KBM-7 (cell line): ENCODE measurements at places on chromosomes 12 and 14.

GRCh38 chr12:95738024-95738611, 52.4 kb downstream of the NTN4 start:
- DNase-seq: no peak

DNA sequence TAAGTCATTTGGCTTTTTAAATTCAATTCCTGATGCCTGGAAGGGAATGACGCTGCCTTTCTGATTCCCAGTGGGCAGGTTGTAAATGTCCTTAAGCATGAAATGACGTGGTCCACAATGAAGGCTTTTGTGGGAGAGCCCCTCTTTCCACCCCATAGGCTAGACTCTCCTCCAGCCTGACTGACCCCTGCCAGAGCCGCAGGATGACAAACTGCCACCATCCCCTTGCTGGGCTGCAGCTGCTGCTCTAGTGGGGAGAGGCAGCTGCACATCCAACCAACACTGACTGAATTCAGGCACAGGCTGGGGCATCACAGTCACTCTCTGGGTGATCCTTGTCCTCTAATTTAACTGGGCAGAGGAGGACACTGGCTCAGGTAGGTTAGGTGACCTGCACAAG, 6.3 kb downstream of the TSPAN11 start:
- no peak for DNase-seq

DNA sequence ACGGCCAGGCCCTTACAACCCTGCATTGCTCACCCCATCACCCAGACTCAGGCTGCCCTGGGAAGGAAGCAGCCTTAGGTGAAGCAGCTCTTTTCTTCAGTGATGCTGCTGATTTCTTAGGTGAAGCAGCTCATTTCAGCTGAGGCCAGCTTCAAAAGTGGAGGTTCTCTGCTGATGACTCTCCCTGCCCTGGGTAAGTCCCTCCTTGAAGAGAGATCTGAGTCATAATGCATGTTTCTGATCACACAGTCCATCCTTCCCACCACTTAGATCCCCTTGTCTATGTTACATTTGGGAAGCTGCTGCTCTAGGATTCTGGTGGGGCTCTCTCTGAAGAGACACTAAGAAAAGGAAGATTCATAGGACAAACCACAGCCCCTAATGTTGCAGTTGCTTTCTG, 17.2 kb upstream of the ZNF140 start:
- DNase-seq: no peak

DNA sequence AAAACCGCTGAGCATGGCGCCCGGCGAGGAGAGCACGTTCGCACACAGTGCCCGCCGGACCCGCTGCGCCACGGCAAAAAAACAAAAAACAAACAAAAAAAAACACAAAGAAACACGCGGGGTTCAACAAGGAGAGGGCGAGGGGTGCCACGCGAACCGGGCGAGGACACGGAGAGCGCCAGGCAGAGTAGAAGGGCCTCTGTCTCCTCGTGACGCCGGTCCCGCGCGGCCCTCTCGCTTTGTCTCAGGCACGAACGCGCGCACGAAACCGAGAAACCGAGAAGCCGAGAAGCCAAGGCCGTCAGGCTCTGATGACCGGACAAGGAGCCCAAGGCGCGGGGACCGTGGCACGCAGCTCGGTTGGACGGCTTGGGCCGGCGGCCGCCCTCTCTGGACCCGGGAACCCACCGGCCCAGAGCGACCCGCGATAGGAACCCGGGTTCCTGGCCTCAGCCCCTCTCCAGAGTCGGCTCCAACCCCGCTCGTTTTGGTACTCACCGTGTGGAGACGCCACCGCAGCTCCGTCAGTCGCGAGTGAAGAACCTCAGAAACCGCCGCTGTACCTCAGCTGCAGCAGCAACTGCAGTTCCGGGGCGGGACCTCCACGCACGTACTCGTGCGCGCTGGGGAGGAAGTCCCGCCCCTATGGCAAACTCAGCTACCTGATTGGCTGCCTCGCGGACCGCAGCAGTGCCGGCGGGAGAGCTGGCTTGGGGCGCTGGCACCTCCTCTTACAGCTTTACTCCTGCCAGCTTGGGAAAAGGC, at the start of the genes DDX24 and IFI27L1:
Gene DDX24, minus strand, starts transcription at position 582 of the 765 bp plus-strand sequence. CDS start 1,460 bp downstream, outside the sequence.
Gene IFI27L1, plus strand, starts transcription at position 690 of the 765 bp plus-strand sequence. CDS start 15,628 bp downstream, outside the sequence.
- DNase-seq: peak; percentile 93

DNA sequence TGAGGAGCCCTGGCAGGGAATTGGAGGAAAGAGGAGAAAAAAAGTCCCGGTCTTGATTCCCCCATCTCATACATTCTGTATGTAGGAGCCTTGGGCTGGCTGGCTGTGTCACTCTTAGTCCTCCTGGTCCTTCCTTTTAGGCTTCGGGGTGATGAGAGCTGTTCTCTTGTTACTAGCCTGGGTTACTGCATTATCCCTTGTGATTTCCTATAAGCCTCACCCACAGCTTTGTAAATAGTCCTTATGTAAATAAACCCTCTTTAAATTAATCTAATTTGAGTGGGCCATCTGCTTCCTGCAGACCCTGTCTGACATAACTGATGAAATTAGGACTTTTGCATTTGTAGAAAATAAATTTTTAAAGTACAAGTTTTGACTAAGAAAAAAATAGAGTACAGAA, 19.2 kb downstream of the DNM1L start:
- no peak for DNase-seq

GRCh38 chr12:206746-207440, 7.1 kb downstream of the SLC6A12 start:
- no peak for DNase-seq

GRCh38 chr14:63186453-63186852, 17.8 kb upstream of the RHOJ start:
- DNase-seq: no peak

DNA sequence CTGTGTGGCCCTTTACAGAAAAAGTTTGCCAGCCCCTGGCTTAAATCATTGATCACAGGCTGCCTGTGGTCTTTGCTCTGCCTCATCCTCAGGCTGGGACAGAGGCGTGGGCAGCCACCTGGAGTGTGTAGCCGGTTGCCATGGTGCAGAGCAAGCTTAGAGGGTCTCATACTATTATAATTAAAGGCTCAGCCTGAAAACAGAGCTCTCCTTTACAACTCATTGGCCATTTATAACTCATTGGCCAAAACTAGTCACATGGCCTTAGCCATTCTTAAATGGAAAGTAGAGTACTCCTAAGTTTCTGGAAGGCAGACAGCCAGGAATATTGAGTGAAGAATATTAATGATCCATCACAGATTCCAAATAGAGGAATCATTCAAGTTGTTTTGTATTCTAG, 3.0 kb downstream of the HSP90B1 start:
- no peak for DNase-seq

- DNase-seq: no peak
These were observed 1.1 kb downstream of the NELL2 start for GRCh38 chr12:44874981-44875416.

GRCh38 chr14:105315941-105316576, 1.5 kb downstream of the PACS2 start:
- peak; percentile 39 for DNase-seq

DNA sequence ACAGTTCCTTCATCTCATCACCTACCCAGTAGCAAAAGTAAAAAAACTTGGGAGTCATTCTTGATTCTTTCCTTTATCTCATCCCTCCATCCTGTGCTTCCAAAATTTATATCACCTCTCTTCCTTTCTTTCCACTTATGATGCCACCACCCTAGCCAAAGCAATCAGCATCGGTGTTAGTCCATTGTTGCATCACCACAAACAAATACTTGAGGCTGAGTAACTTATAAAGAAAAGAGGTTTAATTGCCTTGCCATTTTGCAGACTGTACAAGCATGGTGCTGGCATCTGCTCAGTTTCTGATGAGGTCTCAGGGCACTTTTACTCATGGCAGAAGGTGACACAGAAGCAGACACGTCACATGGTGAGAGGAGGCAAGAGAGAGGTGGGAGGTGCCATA, 19.8 kb upstream of the CATSPERB start:
- DNase-seq: no peak

DNA sequence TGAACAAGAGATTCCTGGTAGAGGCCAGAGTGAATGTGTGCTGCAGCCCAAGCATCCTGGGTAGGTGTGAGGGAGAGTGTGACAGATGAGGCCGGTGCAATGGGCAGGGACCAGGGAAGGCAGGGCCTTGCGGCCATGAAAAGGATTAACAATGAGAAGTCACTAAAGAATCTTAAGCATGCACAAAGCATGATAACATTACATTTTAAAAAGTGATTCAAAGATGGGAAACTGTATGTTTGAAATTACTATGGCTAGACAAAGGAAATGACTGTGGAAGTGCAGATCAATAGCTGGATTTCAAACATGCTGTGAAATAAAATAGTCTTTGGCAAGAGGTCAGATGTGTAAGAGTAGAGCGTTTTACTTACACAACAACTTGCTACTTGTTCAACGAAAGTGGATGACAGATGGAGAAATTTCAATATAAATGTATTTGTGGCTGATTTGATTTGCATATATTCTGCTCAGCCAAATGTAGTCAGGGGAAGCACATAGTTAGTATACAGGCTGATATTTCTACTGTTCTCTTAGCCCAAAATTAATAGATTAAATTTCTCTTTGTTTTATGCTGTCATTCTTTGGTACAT, 175.5 kb downstream of the CCDC59 start:
- DNase-seq: no peak

GRCh38 chr12:41652981-41653380, 464.9 kb downstream of the PDZRN4 start:
- DNase-seq: no peak

DNA sequence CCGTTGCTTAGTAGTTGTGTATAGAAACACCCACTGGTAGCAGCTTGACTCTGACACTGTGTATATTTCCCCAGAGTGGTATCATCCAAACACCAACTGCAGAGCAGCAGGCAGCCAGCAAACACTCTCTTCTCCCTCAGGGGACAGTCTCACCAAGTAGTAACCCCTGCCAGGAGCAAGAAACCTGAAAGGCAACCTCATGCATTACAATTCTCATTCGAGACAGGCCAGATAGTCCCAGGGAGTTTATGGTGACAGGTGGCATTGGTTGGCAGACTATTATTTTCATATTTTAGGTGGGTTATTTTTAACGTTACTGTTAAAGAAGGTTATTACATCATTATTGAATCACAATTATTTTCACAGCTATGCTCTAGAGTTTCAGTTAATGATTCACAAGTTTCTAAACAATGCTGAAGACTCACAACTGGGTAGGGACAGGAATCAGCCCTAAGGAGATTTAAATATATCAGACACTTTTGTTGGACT, 222.8 kb downstream of the EGLN3 start:
- DNase-seq: no peak

- DNase-seq: no peak
These were observed 179.2 kb upstream of the BMP4 start for GRCh38 chr14:54135804-54136280.

GRCh38 chr12:46124848-46125619, 134.7 kb upstream of the SCAF11 start:
- peak; percentile 81 for DNase-seq

DNA sequence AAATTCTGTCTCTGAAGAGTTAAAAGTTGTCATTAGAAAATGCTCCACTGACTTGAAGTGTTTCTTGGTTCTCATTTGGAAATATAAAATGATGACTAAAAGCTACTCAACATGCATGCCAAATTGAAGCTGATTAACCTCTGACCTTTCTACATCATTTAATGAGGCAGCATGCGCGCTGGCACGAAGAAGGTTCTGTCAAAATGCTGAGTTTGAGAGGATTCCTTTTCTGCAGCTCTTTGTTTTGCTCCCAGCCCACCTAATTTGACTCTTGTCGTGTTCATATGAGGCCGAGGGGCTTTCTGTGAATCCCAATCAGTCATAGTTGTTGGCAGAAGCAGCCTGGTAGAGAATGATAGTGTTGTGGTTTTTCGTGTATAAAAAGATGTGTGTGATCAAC, 153.4 kb downstream of the BRMS1L start:
- DNase-seq: no peak

DNA sequence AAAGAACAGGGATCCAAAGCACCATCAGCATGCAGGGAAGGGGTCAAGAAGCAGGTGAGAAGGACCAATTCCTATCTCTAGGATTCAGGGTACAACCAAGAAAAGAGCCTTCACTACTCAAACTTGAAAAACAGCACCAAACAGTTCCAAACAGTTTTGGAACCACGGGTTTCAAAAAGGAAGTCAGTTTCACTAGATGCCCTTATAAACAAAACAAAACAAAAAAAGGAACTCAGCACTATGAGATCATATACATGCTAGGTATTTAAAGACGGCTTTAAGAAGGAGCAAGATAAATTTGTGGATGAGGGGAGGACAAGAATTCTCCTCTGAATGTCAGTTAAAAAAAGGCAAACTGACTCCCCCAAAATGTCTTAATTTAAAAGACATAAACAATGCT, 6.0 kb downstream of the INSM2 start:
- peak; percentile 3 for DNase-seq

- DNase-seq: no peak
These were observed 434.3 kb upstream of the TBX3 start for GRCh38 chr12:115118177-115118724.

DNA sequence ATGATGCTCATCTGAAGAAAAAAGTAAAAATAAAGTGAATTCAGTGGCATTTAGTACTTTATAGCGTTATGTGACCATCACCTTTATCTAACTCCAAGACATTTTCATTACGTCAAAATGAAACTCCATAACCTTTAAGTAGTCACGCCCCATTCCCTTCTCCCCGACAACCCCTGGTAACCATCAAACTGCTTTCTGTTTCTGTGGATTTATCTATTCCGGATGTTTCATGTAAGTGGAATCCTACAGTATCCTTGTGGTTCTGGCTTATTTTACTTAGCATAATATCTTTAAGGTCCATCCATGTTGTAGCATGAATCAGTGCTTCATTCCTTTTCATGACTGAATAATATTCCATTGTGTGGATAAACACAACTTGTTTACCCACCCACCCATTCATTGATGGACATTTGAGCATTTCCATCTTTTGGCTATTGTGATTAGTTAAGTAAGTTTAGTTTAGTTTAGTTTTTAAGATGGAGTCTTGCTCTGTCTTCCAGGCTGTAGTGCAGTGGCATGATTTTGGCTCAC, 18.5 kb upstream of the MAP1LC3B2 start:
- DNase-seq: no peak

DNA sequence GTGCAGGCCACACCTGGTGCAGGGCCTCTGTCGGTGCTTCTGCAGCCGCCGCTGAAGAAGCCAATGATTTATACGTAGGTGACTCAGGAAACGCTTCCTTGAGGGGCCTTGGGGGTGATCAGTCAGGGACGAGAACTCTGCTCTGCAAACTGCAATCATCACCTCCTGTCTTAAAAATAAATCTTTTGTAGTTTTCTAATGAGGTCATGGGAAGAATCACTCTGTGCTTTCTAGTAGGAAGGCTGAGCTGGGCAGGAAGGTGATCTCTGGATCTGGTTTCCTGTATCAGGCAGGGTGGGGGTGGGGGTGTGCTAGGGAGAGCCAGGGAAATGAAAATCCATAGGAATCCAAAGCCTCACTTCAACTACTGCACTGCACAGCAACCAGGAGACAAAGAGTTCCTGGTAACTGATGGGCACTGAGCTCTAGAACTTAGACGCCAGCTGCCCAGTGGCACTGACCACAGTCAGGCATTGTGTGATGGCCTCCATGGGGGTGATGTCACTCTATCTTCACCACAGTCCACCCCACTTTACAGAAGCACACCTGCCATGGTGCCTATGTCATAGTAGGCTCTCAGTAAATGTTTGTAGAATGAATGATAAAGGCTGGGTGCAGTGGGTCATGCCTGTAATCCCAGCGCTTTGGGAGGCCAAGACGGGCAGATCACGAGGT, 292.4 kb upstream of the PWP1 start:
- no peak for DNase-seq
